ACHN (cell line): ENCODE measurements at places on chromosomes 4 and X.

DNA sequence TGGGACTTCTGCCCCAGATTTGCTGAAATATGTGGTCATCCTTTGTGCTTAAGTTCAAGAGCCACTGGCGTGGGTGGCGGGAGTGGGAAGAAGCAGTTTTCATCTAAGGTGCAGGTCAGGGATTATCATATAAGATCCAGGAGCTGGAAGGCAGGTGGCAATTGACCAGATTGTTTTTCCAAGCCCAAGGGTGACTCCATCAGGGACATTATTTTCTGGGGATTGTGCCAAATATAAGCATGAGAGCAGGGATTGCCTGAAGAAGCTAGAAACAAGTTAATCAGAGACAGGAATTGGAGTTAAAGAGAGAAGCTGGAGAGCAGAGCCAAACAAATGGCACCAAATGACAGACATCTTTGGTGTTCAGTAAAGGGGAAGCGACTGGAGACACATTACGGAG lies 19.4 kb upstream of the SEL1L3 start:
- no peak for DNase-seq

DNA sequence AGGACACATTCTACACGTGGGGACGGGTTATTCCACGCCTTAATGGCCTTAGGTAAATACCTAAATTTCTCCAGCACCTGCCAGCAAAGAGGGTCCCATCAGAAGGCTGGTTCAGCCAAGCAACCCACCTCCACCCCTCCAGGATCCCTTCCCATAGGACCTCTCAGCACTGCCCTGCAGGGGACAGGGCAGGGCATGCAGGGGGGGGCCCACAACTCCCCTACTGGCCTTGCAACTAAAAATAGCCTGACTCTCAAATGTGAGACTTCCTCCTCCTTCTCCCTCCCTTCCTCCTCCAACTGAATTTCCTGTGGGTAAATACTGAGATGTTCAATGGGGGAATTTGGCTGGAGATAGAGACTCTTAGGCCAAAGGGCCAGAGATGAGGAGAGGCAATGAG lies 6.3 kb downstream of the LAS1L start:
- no peak for DNase-seq

DNA sequence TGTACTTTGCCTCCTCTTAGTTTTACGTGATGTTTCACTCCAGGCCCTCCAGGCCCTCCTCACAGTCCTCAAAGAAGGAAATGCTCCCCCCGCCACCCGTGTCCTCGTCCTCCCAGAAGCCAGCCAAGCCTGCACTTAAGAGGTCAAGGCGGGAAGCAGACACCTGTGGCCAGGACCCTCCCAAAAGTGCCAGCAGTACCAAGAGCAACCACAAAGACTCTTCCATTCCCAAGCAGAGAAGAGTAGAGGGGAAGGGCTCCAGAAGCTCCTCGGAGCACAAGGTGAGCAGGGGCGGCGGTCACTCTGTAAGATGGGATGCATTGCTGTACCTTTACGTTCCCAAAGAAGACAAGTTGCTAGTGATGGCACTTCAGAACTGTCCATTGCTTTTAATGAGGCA lies 94.4 kb downstream of the KLHL8 start:
- no peak for DNase-seq

DNA sequence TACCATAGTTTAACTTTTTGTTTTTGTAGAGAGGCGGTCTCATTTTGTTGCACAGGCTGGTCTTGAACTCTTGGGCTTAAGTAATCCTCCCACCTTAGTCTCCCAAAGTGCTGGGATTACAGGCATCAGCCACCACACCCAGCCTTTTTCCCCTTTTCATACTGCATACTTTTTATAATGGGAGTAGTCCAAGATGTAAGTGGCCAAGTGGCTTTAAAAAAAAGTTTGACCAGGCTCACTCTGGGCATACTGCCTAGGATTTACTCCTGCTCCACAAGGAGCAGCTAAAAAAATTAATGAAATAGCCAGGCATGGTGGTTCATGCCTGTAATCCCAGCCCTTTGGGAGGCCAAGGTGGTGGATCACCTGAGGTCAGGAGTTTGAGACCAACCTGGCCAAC lies 6.0 kb downstream of the GRSF1 start:
- no peak for DNase-seq
